ENCODE measurements at places on chromosomes 13 and 19. TPM values are rescaled to one million over a fixed set of nuclear protein-coding genes. Genes with fewer than 3 reads are reported as not detected.
A peak's percentile ranks its signal among the peaks of the same experiment; 100 is the strongest.

DNA sequence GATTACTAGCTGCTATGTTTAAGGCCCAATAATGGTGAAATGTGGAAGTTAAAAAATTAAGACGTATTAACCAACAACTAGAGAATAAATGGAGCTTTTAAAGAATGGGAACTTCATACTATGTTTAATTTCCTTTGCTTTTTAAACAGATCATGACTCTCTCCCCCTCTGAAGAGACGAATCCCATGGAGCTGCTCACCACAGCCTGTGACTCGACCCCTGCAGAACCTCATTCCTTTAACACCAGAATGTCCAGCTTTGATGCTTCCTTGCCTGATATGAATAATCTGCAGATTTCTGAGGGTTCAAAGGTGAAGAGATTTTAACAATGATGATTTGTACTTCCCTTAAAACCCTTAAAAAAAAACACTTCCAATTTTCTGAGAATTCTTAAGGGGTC lies 53.0 kb downstream of the ZAR1L start:
- peak; percentile 32 for DNase-seq

Gene TSSK6
- total RNA-seq = 1.1 TPM

DNA sequence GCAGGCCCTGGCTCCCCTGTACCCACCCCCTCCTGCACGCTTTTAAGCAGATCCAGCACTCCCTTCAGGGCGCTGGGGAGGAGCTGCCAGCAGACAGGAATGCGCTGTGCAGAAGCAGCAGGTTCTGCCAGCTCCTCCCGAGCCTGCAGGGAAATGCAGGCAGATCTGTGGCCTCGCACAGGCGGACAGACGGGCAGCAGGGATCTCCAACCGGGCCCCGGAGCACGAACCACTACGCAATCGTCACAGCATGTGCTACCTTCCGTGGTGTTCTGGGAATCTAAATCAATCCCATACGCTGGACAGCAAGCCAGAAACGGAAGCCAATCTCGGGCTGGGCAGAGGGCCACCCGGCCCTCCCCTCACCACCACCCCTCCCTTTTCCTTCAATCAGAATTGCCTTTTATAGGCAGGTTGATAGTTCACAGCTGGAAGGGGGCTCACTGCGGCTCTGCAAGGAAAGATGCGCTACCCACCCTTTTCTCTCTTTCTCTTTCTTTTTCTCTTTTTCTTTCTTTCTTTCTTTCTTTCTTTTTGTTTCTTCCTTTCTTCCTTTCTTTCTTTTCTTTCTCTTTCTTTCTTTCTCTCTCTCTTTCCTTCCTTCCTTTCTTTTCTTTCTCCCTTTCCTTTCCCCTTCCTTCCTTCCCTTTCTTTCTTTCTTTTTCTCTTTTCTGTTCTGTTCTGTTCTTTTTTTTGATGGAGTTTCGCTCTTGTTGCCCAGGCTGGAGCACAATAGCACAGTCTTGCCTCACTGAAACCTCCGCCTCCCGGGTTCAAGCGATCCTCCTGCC lies 99.9 kb downstream of the GNG7 start:
- no peak for DNase-seq

Gene VRK3
- 18.9 TPM for total RNA-seq

DNA sequence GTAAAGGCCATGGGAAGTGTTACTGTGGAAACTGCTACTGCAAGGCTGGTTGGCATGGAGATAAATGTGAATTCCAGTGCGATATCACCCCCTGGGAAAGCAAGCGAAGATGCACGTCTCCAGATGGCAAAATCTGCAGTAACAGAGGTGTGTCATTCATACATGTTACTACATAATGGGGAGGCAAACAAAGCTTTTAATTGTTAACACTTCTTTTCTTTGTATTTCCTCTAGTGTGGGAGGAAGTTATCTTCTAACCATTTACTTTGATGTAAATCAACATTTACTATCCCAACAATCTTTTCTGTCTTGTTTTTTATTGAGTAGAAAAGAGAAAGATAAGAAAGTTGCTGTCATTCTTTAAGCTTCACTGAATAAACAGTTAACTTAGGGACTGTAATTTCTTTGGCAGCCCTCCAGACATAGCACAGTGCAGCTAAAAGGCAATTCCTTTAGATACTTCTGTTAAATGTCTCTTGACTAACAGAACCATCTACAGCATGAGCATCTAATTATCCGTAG lies 126.9 kb downstream of the ITGBL1 start:
- DNase-seq = peak; percentile 51

DNA sequence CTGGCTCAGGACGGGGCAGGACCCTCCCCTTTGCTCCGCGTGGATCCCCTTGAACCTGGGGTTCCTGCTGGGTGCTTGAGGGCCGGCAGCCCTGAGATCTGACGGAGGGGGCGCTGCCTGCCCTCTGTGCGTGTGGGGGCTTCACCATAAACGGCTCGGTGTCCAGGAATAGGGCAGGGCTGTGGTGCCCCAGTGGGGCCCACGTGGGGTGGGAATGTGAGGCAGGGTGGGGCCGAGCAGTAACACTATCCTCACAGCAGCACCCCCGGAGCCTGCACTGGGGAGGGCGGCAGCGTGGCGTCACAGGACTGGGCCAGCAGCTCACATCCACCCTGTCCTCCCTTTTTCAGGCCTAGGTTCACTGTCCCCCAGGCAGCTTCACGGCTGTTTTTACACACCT lies 38.0 kb downstream of the GAS6 start:
- no peak for DNase-seq
